Caco-2 (cell line): ENCODE measurements at places on chromosomes 3 and 15. TPM values are rescaled to one million over a fixed set of nuclear protein-coding genes. Genes with fewer than 3 reads are reported as not detected.

Gene DPPA4
- total RNA-seq = not detected in 2 replicates

GRCh38 chr15:73650416-73651126 is 17.4 kb upstream of the NPTN start:
- no peak for DNase-seq
- H3K27ac ChIP-seq = no peak overlapping the region
- no peaks in the 10 kb centered on the region for H3K27me3 ChIP-seq
- peaks cover 7% of the 10 kb centered on the region; the same call in 1 of the 2 replicates for H3K4me1 ChIP-seq
- no peaks in the 10 kb centered on the region for H3K36me3 ChIP-seq

Gene FGF12
- 0.41 TPM in 1 of 2 replicates, not detected in the other for total RNA-seq

Gene SV2B
- not detected in 2 replicates for total RNA-seq

Gene ZBTB11
- total RNA-seq = 16.4 and 18.0 TPM in 2 replicates

- H3K27me3 ChIP-seq = no peaks in the 10 kb centered on the region
- H3K36me3 ChIP-seq = no peaks in the 10 kb centered on the region
- H3K4me1 ChIP-seq = no peaks in the 10 kb centered on the region
Observed at GRCh38 chr3:42843713-42844411, 31.8 kb downstream of the CYP8B1 start.

GRCh38 chr15:67329984-67330733 is 75.6 kb downstream of the IQCH start:
- no peaks in the 10 kb centered on the region for H3K36me3 ChIP-seq
- no peak overlapping the region for H3K4me3 ChIP-seq
- DNase-seq = no peak
- no peaks in the 10 kb centered on the region for H3K4me1 ChIP-seq

Gene SLC28A1
- total RNA-seq = not detected in 2 replicates

DNA sequence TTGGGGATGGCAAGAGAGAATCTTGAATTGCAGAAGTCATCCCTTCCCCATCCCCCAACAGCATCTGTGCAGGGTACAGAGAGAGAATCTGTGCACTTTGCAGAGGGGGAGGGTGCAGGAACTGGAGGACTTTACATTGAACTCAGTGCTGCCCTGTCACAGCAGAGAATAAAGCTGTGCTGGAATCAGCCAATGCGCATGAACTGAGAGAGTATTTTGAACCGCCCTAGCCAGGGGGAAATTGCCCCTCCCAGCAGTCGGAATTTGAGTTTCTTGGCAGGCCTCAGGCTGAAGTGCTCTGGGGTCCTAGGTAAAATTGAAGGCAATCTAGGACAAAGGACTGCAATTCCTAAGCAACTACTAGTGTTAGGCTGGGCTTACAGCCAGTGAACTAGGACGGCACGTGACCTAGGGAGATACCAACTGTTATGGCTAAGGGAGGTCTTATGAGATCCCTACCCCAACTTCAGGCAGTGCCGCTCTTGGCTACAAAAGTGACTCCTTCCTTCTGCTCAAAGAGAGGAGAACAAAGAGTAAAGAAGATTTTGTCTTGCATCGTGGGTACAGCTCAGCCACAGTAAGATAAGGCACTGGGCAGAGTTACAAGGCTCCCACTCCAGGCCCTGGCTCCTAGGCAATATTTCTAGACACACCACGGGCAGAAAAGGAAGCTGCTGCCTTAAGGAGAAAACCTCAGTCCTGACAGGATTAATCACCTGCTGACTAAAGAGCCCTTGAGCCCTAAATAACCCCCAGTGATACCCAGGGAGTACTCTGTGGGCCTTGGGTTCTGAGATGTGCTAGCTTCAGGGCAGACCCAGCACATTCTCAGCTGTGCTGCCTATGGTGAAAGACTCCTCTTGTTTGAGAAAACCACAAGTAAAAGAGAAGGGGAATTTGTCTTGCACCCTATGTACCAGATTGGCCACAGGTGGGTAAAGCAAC is 300.5 kb upstream of the ALCAM start:
- H3K4me3 ChIP-seq = no peak overlapping the region
- H3K27me3 ChIP-seq = no peaks in the 10 kb centered on the region

DNA sequence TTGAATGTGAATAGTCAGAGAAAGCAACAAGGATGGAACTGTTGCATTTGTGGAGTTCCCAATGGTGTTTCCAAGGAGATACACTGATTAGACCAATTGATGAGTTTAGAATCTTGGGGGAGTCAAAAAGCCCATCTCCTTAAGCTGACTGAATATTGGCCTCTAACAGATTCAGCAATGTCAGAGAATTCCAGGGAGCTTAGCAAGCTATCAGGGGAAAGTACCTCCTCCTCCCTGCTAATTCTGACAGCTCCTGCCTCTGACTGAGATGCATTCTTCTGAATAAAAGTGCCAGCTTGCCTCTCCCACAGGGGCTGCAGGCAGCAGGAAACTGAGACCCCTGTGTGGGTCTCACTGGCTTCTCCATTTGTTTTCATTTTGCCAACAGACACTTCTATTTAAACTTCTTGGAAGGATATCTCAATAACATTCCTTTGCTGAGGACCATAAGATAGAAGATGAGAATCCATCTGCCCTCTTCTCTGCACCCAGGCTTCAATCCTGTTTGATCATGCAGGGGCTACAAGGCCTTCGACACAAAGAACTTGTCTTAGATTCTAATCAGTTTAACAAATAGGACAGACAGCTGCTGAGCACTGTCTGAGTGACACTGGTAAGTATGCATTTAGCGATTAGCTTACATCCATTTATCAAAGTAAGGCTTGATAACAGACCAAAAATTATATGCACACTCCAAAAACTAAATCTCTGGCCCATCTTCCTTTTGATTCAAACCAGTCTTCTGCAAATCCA is 1080.8 kb downstream of the TUSC7 start:
- no peaks in the 10 kb centered on the region for H3K4me1 ChIP-seq
- H3K36me3 ChIP-seq = no peaks in the 10 kb centered on the region
- H3K27me3 ChIP-seq = no peaks in the 10 kb centered on the region
- DNase-seq = no peak

DNA sequence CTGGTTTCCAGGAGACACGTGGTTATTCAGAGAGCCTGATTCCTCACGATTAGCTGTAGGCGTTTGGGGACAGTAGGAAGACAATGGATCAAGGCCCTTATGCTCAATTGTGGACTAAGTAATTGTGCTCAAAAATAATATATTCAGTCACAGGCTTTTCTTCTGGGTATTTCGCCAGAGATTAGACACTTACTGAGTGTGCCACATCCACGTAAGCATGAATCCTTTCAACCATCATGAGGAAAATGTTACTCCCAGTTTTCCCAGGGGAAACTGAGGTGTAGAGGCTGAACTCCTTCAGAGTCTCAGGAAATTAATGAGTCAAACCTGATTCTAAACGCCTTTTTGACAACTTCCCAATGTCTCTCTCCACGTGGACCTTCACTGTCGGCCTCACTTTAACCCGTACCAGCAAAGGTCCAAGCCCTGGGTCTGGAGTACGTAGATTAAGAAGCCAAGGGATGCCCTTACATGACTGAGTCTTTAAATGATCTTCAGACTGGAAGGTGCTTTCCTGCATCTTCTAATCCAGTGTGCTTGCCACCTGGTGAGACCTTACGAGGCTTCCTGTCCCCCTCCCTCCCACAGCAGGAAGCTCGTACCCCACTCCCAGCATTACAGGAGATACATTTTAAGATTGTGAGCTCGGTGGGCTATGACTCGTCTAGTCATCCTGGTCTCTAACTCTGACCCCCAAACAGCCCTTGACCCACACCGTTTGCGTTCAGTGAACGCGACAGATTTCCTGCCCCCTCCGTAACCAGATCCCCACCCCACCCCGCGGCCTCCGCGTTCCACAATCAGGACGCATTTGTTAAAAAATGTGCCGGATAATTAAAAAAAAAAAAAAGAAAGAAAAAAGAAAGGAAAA is 1.7 kb downstream of the PKM start:
- peak overlapping the region; percentile 83 for H3K4me3 ChIP-seq
- H3K36me3 ChIP-seq = no peaks in the 10 kb centered on the region; the same call in 1 of the 2 replicates
- no peak for DNase-seq
- peaks cover 30% of the 10 kb centered on the region for H3K4me1 ChIP-seq
- no peaks in the 10 kb centered on the region for H3K27me3 ChIP-seq

GRCh38 chr3:141087076-141087777 is 36.1 kb downstream of the SPSB4 start:
- no peaks in the 10 kb centered on the region for H3K36me3 ChIP-seq
- peaks cover 51% of the 10 kb centered on the region for H3K4me1 ChIP-seq
- no peak overlapping the region for H3K4me3 ChIP-seq
- no peaks in the 10 kb centered on the region for H3K27me3 ChIP-seq
- H3K27ac ChIP-seq = no peak overlapping the region
- no peak for DNase-seq

Gene ROBO1
- total RNA-seq = 1.8 and 2.3 TPM in 2 replicates

- no peaks in the 10 kb centered on the region for H3K4me1 ChIP-seq
- DNase-seq = no peak
- no peaks in the 10 kb centered on the region for H3K36me3 ChIP-seq
- H3K4me3 ChIP-seq = no peak overlapping the region
Observed at GRCh38 chr15:90799639-90800170, 68.7 kb upstream of the FURIN start.

DNA sequence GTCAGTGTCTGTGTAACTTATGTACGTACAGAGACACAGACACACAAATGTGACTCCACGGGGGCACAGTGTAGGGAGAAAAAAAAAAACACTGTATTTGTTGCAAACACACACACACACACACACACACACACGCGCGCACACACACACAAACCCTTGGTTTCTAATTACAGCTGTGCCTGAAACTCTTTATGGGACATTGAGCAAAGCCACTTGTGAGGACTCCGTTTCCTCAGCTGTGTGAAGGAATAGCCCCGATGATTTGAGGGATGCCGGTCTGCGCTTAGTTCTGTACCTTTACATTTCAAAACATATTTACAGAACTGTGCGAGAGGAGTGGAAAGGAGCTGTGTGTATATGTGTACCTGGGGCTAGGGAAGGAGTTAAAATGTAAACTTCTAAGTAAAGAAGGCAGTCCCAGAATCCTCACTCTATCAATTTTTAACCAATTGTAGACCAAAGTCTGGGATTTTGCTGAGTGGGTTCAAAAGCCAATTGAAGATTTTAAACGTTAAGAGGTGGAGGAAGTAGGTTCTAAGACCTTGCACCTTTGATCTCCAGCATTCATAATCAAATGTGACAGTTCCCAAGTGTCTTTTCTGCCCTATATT is 5.3 kb upstream of the BCL6 start:
- H3K4me1 ChIP-seq = peaks cover 44% of the 10 kb centered on the region
- peak; percentile 48 for DNase-seq
- peak overlapping the region; percentile 37 for H3K4me3 ChIP-seq
- no peaks in the 10 kb centered on the region for H3K27me3 ChIP-seq
- H3K36me3 ChIP-seq = no peaks in the 10 kb centered on the region

GRCh38 chr15:64163659-64164362 is 989 bp upstream of the PPIB start:
- no peaks in the 10 kb centered on the region for H3K27me3 ChIP-seq
- peak overlapping the region; percentile 89 for H3K27ac ChIP-seq
- peak overlapping the region; percentile 41 for H3K4me3 ChIP-seq
- no peaks in the 10 kb centered on the region; the same call in 1 of the 2 replicates for H3K36me3 ChIP-seq
- DNase-seq = no peak

- H3K4me1 ChIP-seq = no peaks in the 10 kb centered on the region
- DNase-seq = no peak
- H3K27ac ChIP-seq = no peak overlapping the region
- H3K27me3 ChIP-seq = no peaks in the 10 kb centered on the region
- H3K36me3 ChIP-seq = no peaks in the 10 kb centered on the region
- H3K4me3 ChIP-seq = no peak overlapping the region
Observed at GRCh38 chr15:69756440-69756839, 303.8 kb downstream of the RPLP1 start.
